NCI-H1417 (cell line): ENCODE measurements at places on chromosomes 1 and 21.

GRCh38 chr1:198040880-198041279 lies 115.9 kb upstream of the NEK7 start:
- no peak for DNase-seq

DNA sequence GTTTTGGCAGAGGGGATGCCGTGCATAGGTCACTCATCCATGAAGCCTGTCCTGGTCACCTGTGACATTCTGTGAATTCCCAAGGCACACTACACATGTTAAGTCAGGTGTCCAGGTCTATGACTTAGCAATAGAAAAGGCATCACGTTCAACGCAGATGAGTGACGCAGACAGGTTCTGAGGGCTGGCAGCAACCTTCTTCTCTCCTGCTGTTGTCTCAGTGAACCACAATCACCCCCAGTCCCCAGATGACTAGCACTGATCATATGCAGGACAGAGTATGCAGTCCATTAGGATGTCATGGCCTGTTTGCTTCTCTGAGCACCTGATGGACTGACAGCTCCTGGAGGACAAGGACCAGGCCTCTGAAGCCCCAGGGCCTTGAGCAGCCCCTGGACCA lies 157.8 kb upstream of the KAZN start:
- DNase-seq: no peak

DNA sequence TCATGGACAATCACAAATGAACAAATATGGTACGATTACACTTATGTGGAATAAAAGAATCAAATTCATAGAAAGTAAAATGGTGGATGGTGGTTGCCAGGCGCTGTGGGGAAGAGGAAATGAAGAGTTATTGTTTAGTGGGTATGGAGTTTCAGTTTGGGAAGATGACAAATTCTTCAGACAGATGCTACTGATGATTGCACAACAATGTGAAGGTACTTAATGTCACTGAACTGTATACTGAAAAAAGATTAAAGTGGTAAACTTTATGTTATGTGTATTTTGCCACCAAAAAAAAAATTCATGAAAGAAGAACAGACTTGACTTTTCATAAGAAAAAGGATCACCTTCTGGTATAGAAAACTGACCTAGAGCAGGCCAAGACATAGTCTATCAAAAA lies 745.6 kb upstream of the CXADR start:
- no peak for DNase-seq

DNA sequence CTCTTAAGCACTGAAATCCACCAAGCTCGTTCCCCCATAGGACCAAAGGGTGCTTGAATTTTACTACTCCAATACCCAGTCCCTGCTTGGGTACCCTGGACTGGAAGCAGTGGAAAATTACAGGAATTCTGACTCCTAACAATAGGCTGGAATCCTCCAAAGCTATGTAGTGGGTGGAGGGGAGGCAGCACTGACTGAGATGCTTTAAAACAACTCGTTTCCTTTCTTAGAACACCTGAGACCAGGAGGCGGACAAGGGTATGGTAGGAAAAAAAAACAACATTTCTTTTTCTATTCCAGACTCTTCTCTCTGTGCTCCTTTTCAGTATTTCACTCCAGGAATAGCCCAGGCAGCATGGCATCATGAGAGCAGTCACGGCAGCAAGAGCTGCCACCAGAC lies 2.3 kb downstream of the PEF1 start:
- no peak for DNase-seq

DNA sequence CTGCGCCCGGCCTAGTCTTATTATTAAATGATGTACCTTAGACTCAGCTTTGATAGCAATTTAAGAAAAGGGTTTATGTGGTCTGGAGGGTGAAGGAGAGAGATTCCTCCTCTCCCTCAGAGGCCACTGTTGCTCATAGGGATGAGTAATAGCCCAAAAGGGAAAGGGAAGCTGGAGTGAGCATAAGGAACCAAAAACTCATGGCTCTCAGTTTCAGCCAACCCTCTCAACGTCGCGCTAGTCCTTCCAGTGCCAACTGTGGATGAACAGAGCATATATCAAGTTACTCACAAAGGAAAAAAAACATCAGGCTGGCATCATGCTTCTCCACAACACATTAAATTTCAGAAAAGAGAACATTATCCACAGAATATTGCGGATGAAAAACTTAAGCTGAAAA lies 8.3 kb upstream of the GPR89B start:
- DNase-seq: no peak

- no peak for DNase-seq
These were observed 358.4 kb downstream of the NTNG1 start for GRCh38 chr1:107499139-107499744.

- DNase-seq: no peak
These were observed 246.7 kb upstream of the B3GALT2 start for GRCh38 chr1:193432979-193433587.

DNA sequence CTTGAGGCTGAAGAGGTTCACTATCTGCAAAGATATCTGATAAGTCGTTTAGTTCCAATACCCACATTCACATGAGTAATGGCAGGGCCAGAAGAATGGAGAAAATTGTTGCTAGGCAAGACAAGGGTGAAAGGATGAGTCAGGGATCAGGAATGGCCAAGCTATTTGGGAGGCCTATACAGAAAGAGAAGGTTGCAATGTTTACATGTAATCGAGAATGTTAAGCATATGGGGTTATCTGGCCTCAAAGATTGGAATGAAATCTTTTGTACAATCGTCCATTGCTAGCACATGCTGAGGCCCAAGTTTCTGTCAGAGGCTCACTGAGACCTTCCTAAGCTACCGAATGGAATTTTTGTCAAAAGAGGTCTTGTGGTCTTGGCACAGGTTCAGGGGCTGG lies 299.9 kb upstream of the PLD5 start:
- no peak for DNase-seq

DNA sequence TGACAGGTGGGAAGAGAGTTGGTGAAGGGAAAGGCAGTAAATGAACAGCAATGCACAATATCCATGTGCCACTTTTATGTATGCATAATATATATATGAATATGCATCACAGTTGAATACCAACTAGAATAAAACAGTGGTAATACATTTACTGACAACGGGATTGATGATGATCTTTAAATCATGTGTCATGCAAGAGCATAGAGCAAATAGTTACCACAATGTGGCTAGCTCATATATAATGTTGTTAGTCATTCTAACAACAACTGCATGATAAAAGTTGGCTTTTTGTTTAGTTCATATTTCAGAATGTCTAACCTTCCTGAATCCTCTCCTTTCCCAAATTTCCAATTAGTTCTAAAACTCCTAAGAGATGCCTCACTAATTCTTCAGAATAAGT lies 46.4 kb downstream of the GORAB start:
- no peak for DNase-seq
